Activated gamma-delta T cell treated with anti-CD3 and anti-CD28 coated beads, Interleukin-2, amount 50 U/mL, for 16 hours (primary cell): ENCODE measurements at places on chromosomes 7 and 10.

DNA sequence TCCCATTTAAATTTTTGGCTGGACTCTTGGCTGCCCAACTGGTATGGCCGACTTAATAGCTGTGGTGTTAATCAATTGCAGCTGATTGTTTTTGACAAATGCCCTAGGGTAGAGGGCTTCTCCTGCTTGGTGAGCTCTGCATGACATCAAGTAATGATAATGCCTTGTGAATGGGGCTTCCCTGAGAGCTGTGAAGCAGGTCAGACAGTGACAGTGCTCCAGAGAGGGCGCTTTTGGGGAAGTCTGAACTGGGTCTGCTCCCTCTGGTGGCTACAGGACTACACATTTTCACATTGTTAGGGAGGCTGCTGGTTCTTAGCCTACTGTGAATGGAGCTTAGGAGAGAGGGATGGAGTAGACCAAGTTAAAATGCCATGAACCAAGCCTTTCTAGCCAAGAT lies 98.8 kb downstream of the SDK1 start:
- no peak for DNase-seq

GRCh38 chr7:151428378-151429236 lies 11.3 kb downstream of the CRYGN start:
- no peak for DNase-seq

DNA sequence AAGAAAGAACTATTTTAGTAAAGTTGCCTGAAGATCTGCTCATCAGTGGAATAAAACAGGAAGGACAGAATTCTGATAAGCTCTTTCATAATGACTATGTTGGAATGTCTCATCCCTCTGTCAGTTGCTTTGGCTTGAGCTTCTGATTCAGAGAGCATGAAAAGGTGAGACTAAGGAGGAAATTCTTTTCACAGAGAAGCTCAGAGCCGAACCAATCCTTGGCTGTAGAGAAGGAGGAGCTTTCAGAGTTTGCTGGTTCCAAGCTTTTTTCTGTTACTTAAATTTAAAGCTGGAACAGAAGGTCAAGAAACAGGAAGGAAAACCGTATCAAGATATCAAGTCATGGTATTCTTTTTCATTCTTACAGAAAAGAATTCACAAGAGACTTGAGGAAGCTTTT lies 24.0 kb downstream of the GSTO2 start:
- no peak for DNase-seq

DNA sequence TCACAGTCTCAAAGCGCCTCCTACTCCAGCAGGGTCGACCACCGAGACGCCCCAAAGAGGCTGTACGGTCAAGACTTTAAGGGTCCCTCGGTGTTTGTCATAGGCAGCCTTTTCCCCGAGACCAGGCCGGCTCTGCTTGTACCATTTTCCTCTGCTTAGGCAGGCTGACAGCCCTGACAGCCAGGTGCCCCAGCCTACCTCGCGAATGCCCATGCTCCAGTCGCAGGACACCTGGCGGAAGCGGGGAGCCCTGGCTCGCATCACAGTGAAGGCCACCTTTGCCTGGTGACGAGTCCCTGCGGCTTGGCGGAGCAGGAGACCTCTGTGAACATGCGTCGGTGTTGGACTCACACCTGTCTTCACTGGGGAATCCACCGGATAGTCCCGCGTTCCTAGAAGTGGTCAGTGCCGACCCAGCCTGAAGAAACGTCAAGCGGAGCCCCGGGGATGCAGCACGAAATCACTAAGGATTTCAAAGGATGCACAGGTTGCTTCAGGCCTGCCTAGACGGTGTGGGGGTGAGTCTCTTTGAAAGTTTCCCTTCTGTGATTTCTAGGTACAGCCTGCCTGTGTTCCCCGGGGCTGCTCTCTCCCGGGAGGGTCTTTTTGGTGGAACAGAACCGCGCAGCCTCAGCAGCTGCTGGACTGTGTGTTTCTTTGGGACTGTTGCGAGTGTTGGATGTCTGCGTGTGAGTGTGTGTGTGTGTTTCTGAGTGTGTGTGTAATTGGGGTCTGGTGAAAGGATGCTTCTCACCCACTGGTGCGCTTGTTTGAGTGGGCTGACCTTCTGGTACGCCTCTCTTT lies 30.5 kb upstream of the ZNF273 start:
- no peak for DNase-seq

DNA sequence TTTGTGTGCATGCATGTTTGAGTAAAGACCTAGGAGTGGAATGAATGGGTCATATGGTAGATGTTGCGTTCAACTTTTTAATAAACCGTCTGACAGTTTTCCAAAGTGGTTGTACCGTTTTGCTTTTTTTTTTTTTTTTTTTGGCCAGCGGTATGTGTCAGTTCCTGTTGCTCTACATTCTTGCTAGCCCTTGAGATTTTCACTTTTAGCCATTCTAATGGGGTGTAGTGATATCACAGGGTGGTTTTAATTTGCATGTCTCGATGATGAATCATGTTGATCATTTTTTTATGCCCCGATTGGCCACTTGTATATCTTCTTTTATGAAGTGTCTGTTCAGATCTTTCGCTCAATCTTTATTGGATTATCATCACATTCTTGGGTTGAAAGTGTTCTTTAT lies 320.7 kb downstream of the CAMK1D start:
- DNase-seq: no peak

GRCh38 chr7:39073432-39073831 lies 95.7 kb downstream of the POU6F2 start:
- DNase-seq: no peak

GRCh38 chr7:139543801-139544603 lies 20.5 kb downstream of the CLEC2L start:
- DNase-seq: no peak

DNA sequence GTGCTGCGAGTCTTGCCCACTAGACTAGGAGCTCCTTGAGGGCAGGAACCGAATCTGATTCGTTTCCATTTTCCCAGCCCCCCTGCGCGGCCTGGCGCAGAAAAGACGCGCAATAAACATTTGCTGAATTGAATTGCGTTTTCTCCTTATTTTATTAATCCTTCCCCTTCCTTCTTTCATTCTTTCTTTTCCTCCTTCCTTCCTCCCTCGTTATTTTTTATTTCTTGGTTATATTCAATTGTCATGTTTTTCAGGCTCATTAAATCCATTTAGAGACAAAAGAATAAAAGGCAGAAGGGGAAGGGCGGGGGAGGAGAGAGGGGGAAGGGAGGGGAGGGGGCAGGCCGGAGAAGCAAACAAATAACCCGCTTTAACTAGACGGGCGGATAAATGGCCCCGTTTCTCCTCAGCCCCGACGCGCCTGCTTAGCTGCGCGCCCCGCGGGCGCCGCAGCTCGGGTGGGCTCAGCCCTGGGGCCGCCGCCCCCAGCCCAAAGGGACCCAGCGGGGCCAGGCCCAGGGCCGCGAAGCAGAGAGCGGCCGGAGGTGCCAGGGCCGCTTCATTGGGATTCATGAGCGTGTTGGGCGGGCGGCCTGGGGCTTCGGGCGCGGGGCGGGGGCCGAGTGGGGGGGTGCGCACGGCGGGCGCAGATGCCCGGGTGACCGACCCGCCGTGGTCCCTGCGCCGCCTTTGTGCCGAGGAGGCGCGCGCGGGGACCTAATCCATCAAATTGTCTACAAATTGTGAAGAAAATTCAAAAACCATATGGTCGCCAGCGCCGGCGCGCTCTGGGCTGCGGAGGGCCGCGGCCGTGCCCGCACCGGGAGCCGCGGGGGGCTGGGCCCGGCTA lies 5.0 kb downstream of the LBX1 start:
- no peak for DNase-seq

DNA sequence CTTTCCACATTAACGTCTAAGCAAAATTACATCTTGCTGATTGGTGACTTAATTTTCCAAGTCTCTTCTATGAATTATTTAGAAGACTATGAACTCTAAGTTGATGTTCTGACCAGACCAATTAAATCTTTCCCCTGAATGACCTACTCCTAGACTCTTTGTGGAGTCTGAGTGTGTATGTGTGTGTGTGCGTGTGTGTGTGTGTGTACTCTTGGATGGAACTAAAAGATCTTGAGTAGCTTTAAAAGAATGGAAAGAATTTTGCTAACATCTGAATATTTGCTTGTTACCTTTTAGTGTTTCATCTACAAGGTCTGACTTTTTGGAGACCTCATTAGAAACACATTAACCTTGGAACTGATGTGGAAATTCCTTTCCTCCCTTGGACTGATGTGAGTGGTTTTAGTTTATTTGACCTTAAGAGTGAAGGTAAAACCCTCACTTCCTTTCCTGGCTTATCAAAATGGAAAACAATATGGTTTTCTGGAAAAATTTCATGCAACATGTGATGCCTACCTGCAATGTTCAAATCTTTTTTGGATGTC lies 257.1 kb downstream of the GATA3 start:
- DNase-seq: no peak

DNA sequence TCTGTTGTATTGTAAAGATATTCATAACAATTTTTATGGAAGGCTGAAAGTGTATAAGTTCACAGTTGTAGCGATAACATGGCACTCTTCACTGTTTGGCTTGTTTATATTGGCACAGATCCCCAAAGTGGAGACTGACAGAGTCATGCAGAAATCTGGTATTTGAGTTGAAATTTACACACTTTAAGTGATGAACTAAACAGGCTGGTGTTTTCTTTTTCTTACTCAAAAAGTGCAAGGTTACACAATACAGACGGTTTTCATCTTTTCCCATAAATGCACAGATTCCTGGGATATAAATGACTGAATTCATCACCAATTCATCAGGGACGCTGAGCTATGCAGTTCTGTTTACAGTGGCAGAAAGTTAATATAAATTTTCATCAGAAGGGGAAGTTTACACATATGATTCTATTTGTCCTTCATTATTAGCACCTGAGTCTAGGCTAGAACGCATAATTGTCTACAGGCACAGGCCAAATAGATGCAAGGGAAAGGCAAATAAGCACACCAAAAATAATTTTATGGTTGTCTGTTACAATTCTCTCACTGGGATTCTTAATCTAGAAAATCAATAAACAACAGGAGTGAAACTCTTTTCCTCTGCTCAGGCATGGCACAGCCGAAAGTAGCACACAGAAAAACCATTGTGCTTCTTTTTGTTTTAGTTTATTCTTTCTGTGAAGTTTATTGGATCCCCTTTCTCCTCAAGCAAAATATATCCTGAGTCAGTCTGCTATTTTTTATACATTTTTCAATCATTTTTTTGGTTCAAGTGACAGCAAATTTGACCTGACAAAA lies 88.0 kb downstream of the FOXP2 start:
- DNase-seq: no peak

DNA sequence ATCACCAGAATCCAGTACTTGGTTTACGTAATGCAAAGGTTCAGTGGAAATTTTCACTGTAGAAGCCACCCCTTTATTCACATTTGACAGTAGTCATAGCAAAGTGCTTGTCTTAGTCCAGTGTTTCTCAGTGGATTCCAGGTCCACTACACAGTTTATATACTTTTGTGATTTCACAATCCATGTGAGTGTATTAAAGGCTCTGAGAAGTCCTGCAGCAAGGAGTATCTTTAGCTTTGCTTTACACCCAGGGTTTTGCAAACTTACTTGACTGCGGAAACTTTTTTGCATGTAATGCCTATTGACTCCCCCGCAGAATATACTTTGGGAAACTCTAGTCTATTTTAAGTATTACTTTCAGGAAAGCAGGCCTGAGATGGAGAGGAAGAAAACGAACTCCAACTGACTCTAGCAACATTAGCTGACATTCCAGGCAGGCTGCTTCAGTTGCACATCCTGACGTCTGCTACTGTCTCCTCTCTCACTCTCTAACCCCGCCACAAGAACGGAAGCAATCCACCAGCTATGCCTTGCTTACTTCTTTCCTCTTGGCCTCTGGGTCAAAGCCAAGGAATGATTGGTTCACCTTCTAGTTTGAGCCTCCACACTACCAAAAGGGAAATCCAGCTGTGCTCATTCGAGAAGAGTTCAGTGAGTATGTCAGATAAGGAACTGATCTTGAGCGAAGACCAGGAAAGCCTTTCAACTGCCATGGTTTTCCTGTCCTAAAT lies 6.2 kb downstream of the PLXNA4 start:
- DNase-seq: no peak

GRCh38 chr7:47104206-47104549 lies 477.7 kb downstream of the TNS3 start:
- DNase-seq: no peak

DNA sequence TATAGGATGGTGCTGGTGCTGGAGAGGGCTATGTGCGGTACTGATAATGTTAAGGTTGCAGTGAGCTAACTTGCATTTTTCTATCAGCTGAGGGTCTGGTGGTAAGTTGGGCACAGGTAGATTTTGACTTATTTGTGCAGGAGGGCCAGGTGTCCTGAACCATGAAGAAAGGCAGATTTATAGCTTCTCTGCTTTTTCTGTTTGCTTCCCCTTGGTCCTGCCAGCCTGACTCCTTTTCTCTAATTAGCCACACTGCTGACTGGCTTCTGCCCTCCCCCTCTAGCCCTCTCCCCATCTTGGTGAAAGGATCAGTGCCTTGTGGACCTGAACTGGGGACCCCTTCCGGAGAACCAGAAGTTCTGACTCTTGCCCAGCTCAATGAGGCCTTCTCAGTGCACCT lies 40.8 kb upstream of the STEAP4 start:
- DNase-seq: no peak

GRCh38 chr10:69863580-69863979 lies 61.9 kb downstream of the COL13A1 start:
- DNase-seq: no peak

DNA sequence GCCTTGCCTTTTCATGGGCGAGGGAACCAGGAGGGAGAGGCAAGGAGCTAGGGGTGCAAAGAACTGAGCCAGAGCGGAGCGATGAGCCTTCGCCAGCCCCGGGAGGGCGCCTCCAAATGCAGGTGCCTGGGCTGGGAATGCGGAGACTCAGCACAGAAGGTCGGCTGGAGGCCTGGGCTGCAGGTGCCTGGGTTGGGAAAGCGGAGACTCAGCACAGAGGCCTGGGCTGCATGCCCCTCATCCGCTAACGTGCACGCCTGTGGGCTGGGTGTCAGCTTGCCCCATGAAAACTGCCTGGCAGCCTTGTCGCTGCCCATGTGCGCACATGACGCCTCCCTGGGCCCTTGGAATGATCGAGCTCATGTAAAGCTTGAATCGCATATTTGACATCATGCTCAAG lies 51.8 kb downstream of the POM121L12 start:
- DNase-seq: no peak

- DNase-seq: no peak
These were observed 273.4 kb downstream of the DIP2C start for GRCh38 chr10:416091-416515.

- DNase-seq: no peak
These were observed 1.2 kb downstream of the MACROH2A2 start for GRCh38 chr10:70053841-70054288.

DNA sequence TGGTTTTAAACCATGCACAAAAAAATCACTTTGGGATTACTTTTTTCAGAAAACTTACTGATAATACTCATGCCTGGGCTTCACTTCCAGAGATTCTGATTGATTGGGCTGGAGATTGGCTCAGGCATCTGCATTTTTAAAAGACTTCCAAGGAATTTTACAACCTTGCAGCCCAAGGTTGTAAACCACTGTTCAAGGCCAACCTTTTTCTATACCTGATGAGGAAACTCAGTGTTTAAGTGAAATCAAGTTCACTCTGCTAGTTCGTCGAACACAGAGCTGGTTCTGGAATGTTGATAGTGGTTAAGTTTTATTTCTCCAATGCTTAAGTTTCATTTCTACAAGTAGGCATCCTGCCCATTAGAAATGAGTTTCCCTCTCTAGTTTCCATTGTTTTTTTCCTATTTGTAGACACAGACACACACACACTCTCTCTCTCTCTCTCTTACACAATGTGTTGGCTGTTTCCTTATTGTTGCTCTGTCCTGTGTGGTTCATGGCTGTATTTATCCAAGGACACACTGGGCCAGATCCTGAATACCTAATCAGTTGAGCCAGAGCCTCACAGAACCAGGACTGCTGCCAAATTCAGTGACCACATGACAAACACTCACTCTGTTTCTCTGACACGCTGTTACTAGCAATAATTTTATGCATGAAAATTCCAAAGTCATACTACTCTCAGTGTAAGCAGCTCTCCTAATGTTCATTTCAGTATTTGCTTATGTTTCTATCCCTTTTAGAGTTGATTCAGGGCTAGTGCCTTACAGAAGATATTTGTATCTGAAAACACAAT lies 3.7 kb upstream of the IFIT1B start:
- no peak for DNase-seq
